ENCODE measurements at places on chromosomes 3 and 15.
A peak's percentile ranks its signal among the peaks of the same experiment; 100 is the strongest.

DNA sequence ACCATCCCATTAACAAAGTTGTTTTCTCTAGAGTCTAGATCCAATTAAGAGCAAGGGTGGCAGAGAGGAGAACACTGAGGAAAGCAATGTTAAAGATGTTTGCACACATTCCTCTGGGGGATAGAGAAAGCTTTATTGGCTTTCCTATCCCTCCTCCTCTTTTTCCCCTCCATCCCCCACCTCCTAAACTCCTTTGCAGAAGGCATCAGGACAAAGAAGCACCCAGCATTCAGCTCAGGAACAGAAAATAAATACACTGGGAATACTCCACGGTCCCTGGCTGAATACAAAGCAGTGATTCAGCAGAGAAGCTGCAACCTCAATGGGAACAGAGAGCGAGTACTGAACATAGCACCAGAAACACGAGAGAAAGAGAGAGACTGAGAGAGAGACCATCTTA, 21.9 kb downstream of the LSAMP start:
- no peak for DNase-seq

DNA sequence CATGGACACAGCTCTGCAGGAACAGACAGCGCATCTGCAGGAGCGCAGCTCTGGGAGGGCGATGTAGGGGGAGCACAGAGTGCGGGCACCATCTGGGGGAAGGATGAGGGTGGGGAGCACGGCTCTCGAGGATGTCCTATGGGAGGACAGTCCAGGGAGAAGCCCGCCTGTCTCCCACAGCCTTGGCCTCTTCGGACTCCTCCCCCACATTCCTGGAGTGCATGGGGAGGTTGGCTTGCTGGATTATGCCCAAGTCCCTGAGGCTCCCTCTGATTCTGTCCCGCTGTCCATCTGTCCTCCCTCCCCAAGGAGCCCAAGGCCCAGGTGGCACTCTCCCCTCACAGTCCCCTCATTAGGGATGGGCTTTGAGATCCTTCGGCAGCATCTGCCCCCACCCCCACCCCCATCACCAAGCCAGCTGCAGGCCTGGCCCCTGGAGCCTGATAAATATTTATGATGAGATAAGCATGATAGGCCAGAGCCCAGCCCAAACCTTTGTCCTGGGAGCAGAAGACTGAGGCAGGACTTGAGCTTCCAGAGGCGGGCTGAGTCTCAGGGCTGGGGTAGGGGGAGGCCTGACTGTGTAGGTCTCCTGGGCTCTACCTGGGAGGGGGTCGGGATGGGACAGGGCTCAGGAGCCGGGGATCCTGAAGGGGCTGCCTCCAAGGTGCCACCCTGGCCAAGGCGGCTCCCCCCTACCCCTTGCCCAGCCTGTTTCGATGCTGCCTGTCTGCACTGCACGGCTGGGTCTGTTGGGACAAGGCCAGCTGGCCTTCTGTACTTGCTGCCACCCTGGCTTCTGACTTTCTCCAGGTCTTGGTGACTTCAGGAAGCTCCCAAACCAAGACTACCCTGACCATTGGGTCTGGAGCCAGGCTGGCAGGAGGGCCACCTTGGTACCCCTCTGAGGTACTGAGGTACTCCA, 28.6 kb upstream of the SEMA3F start:
- DNase-seq: peak; percentile 55

- no peak for DNase-seq
Measured at GRCh38 chr3:38805765-38806386, 10.1 kb downstream of the SCN10A start.

DNA sequence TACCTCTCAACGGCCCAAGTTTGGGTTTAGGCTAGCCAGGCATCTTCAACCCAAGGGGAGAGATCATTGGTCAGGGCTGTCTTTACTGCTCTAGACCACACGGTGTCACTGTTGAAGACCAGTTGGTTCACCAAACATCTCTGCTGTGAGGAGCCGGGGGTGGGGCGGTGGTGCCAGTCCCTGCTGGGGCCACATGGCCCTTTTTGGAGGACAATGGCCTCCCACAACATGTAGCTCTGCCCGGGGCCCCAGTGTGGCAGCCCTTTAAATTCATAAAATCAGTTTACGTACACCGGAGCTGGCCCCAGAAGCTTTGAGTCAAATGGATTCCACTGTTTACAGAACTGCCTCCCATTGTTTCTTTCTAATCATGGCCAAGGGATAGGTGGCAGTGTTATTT, 19.1 kb upstream of the TM4SF18 start:
- DNase-seq: peak; percentile 54

DNA sequence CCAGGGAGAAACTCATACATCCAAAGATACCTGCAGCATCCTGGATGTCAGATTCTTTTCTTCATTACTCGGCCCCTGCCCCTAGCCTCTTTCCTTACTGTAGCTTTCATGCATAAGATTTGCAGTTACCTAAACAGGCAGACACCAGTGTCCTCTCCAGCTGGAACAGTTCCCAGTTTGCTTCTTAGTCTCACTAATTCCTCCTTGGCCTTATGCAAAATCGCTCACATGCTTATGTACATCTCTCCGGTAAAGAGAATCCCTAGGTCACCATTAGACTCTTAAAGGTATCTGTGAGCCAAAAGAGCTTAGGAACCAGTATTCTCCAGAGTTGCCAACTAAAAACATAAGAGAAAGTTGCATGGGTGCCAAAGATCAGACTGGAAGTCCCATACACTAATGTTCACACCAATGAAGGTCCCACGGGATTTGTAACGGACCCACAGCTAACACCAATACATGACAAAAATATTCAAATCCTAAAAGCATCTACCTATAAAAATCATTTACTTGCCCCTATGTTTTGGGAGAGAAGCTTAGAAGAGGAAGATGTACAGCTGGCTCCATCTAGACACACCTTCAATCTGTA, 66.6 kb downstream of the CBLB start:
- no peak for DNase-seq

DNA sequence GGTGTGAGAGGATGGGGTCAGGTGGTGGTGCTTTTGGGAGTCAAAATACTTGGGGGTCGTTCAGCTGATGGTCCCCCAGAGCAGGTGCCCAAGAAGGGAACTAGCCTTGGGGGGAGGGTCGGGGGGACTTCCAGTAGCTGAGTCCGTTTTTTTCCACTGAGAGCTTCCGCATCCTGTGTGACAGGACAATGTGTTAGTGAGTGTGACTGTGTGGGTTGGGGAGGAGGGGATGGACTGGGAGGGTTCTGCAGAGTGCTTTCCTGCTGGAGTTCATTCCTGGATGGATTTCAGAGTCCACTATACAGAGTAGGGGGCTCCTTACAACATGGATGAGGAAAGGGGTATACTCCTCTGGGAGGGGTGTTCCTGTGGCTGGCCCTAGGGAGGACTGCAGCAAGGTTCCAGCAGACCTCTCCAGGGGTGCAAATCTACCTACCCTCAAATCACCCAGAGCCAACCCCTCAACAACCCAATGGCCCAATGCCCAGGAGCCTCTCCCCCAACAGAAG, 601 bp upstream of the HYAL2 start:
- DNase-seq: no peak

GRCh38 chr15:51678096-51678495, 3.2 kb upstream of the SCG3 start:
- DNase-seq: no peak

- DNase-seq: peak; percentile 11
Measured at GRCh38 chr3:127451321-127451720, 139.2 kb downstream of the TPRA1 start.

All from ovary (tissue), 10 donors.